CD4-positive, alpha-beta T cell treated with Interleukin-17A for 1 hour (primary cell): ENCODE measurements at places on chromosomes 1 and 21.

DNA sequence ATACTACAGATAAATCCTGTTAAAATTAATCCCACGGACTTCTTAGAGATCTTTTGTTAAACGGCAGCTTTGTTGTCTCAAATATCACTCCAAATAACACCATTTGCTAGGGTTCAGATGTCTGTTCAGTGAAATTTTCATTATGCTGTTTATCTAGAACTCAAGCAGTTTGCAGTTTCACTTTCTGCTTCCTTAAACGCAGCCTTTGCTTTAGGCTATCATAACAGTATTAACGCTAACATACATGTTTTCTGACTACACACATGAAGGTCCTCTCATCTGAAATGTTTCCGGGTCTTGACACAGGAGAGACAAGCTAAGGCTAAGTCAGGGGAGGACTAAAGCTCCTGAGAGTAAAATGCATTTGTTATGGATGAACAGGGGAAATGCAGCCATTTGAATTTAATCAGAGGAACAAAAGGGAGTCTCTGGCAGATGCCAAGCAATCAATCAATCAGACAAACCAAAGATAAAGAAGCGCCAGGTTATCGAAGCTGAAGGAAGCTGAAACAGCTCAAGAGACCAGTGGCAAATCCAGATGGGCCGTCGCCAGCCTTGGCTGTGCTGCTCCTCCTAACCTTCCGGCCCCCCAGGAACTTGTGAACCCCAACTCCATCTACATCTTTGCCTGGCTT, 16.9 kb downstream of the CCSAP start:
- DNase-seq = peak; percentile 31

DNA sequence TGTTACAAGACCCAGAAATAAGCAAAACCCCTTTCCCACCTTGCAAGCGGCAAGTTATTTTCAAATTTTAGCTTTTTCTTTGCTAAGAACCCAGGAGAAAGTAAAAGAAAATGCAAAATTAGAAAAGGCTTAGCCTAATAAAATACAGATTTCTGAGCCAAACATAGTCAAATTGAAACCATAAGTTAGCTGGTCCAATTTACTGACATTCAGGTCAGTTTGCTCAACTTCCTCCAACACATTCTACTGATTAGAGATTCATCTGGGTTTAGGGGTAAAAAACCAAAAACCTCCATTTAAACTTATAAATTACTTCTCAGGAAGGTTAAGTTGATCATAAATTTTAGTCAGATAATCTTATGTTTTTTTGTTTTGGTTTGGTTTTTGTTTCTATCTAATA, 701.8 kb upstream of the CXADR start:
- no peak for DNase-seq

- no peak for DNase-seq
These were observed 736.2 kb downstream of the PTPRU start for GRCh38 chr1:29972421-29973053.

DNA sequence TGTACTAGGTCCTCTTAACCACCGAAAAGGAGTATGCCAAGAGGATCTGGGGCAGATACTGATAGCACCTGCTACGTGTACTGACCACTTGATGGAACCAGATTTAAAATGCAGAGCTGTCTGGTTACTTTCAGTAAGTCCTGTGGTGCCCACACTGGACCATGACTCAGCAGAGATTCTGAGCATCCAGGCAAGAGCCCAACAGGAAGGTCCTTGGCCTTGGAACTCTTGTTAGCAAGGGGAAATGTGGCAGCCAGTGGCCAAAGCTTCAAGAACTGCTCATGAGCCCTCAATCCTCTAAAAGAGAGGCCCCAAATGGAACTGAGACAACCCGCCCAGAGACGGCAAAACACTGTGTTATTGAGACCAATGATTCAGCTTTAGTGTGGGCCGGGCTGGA, 4.2 kb upstream of the GJB5 start:
- no peak for DNase-seq

- no peak for DNase-seq
These were observed at the start of gene S100A1 for GRCh38 chr1:153627715-153628626. Gene S100A1, plus strand, starts transcription at chr1:153628434. Its CDS starts 2,088 bp downstream, at chr1:153630522.

GRCh38 chr1:111449703-111450017, 396 bp downstream of the ATP5PB start:
- no peak for DNase-seq

DNA sequence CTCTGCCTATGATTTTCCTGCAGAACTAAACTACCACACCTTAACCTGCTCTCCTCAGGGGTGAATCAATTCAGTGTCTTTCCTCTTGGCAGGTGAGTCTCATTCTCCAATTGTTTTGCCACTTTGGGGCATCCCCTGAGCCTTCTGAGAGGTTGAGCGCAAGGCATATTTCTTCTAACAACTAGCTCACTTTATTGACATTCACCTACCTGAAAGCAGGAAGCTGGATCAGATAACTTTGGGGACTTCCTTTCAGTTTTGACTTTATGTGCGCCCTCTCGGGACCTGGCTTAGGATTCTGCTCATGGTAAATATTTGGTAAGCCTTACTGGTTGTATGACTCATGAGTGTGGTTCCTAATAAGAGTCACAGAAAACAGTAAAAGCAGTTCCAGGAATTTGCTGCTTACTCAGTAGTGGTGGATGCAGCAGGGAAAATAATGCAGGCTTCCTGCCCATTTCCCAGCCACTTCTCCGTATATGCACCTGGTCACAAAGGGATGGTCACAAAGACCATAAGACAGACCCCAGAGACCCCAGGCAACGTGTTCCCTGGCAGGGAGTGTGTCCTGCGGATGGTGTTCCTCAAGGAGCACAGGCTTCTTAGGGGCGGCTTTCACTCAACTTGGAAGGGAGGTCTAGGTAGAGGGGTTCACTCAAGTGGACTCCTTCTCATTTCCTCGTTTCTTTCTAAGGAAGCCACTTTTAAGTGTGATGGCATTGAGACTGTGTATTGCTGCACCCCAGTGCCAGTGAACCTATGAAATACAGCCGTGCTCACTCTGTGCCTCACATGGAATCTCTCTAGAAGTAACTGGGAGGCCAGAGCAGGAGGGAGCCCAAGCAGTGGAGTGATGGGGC, 22.0 kb upstream of the BATF3 start:
- no peak for DNase-seq

DNA sequence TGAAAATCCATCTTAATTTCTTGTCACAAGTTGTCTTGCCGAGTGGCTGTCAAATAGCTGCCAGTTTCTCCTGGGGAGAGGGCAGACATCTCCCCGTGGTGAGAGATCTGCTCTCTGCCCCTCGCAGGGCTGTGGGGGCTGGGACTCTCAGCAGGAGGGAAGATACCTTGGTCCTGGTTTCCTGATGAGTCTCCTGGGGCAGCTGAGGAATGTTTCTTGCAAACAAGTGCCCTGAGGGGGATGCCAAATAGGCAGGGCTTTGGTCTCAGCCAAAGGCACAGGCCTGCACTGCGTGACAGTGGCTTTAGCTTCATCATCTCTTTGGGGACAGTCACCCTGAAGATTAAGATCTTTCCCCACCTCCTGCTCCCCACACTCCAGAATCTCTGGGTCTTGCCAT, 40.9 kb downstream of the SYT6 start:
- DNase-seq = no peak

DNA sequence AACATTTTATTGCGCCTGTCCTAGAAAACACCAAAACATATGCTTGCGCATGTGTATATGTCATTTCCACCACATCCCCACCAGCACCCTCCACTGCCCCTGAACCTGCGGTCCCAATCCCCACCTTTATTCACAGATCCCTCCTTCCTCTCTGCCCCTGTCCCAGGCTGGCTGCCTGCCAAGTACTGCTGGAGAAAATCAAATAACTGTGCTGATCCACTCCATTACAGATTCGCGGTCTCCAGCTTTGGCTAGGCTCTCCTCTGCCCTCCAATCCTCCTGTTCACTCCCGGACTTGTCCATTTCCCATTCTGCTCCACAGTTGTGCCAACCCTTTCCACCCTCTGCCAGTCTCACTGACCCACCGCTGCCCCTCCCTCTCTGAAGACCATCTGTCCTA, 59.3 kb upstream of the GJB5 start:
- no peak for DNase-seq

DNA sequence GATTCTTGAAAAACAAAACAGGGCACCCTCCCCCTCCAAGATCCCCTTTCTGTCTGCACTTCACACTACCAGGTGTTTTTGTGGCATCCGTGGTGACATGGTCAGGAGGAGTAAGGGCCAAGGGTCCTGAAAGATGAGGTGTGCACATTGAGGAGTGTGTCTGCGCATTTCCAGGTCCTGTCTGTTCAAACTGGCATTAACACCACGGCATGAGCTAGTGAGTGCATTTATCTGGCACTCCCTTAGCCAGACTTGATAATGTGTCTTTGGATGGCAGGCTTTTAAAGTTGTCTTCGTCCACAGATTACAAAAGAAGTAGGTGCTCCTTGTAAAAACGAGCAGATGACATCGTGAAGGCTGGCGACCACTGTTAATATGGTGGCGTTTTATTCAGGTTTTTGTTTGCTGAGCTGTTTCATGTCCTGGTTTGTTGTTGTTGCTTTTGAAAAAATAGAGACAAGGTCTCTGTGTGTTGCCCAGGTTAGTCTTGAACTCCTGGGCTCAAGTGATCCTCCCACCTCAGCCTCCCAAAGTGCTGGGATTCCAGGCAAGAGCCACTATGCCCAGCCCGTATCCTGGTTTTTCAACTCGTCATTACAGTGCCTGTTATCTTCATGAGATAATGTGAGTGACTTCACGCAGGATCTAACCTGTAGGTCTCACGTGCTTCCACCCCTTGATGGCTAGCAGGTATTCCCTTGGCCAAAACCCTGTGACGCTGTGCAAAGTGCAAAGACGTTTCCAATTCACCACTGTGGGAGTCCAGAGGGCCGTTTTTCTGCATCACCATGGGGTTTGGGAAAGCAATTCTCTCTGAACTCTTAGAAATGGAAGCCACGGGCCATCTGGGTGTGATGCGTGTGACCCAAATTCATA, 4.2 kb downstream of the TMEM51 start:
- DNase-seq = no peak

DNA sequence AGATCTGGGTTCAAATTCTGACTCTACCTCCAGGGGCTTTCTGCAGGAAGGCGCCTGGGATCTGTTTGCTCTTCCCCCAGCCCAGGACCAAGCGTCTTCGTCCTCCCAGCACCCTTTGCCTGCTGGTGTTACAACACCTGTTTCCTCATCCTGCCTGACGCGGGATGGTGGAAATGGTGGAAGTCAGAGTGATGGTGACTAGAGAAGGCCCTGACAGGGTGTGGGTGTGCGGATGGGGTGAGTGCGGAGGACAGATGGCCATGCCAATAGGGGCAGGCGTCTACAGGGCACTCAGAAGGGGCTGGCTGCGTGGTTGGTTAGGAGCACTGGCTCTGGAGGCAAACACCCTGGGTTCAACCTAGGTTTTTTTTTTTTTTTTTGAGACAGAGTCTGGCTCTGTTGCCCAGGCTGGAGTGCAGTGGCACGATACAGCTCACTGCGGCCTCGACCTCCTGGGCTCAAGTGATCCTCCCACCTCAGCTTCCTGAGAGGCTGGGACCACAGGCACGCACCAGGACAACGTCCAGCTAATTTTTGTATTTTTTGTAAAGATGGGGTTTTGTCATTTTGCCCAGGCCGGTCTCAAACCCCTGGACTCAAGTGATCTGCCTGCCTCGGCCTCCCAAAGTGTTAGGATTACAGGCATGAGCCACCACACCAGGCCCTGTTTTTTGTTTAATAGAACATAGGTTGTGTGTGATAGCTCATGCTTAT, 1.5 kb downstream of the THEMIS2 start:
- peak; percentile 31 for DNase-seq

DNA sequence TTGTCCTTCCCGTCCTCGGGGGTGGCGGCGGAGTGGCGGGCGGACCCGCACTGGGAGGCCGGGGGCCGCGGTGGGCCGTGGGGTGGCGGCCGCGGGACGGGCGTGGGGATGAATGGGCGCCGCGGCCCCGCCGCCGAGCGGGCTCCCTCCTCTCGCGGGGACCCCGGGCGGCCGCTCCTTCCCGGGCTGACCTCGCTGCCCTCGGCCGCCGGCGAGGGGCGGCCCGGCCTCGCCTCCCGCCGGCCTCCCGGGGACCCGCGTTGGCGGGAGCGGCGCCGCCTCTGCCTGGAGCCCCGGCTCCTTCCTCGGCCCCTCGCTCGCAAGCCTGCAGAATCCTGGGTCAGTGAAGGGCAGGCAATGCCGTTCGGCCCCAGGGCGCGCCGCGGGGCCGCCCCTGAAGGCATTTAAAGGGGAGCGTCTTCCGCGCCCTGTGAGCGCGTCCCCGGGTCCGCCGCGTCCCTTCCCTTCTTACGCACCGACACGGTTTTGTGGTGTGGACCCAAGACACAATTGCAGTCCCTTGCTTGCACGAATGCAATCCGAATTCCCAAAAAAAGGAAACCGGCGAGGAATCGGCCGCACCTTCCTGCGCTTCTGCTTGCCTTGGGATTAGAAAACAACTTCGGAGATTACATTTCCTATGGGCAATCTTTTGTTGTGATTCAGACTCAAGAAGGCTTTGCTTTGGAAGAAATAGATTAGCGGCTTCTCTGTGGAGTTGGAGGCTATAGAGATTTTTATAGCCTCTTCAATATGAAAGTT, 776 bp downstream of the ITSN1 start:
- no peak for DNase-seq

DNA sequence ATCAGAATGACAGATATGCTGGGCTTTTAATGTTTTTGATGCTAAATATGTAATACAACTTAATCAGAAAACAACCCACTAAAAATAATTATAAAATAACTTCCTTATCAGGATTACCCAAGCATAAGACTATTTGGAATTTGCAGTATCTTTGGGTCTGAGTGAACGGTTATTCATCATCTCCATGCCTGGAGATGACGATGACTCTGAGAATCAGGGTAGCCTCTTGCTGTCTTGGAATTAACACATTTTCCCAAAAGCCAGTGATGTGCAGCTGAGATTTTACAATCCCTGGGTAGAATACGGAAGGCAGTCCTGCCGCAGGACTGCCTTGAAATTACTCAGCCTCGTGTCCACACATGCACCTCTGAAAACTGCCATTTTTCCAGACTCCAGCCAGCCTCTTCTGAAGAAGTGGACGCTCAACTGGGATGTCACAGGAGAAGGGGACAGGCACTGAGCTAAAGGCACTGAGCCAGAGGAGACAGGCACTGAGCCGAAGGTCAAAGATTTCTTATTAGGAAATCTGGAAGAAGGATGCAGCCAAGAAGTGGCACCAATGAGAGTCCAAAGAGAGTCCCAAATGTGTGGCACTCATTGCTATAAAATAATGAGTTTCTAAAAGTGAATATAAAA, 85.5 kb downstream of the PGBD5 start:
- DNase-seq = no peak

GRCh38 chr1:22608361-22608760, 28.1 kb upstream of the C1QA start:
- no peak for DNase-seq
